Epithelial cell of proximal tubule (primary cell): ENCODE measurements at places on chromosomes 3 and 15. TPM values are rescaled to one million over a fixed set of nuclear protein-coding genes. Genes with fewer than 3 reads are reported as not detected.

SEMA7A gene
- total RNA-seq = 112 and 113 TPM in 2 replicates

DNA sequence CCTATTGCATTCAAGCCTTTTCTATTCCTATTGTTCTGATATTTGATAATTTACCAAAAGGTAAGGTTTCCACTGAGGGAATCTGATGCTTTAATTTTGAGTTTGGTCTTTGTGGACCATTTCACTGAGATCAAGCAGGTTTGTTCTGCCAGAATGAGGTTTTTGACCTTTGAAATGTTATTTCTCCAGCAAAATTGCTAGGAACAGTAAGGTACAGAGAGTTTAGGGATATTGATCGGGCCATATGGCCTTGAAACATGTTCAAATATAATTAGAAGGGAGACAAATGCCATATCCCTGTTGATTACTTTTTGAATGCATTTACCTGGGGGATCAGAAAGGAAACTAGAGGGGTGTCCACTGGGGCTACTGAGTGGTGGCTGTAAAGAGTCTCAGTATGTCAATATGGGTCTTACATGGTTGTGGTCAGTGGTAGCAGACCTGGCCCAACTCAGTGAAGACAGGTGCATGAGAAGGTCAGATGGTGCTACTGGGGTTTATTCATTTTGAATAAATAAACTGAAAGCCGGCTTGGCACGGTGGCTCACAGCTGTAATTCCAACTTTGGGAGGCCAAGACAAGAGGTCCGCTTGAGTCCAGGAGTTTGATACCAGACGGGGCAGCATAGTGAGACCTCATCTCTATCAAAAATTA lies 100.2 kb downstream of the SV2B start:
- DNase-seq = no peak

GPR176 gene
- 32.1 and 35.4 TPM in 2 replicates for total RNA-seq

IL17RB gene
- total RNA-seq = 1.7 and 2.5 TPM in 2 replicates

DNA sequence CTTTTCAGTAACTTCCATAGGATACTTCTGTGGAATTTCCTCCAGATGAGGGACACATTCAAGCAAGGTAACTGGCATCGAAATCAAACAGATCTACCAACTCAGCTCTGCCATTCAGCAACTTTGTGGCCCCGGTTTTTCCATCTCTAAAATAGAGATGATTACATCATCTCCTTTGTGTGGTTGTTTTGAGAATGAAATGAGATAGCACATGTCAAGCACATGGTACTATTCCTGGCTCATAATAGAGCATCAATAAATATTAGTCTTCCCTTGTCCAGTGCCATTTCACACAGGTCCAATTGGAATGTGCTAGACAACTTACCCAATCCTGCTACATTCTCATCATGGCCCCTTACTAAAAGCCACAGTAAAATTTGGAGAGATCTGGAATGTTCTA lies 24.2 kb upstream of the TM4SF4 start:
- DNase-seq = no peak
